Thoracic aorta (tissue), 2 donors: ENCODE measurements at places on chromosomes 12 and 14. TPM values are rescaled to one million over a fixed set of nuclear protein-coding genes. Genes with fewer than 3 reads are reported as not detected.

The RAD9B gene
- 0.21 TPM for total RNA-seq

The CMKLR1 gene
- 73.8 TPM for total RNA-seq

The CCDC184 gene
- total RNA-seq: 5.6 TPM

The EFS gene
- total RNA-seq: 23.3 TPM

The HOXC12 gene
- not detected for total RNA-seq

The GIT2 gene
- total RNA-seq: 71.5 TPM

The LAG3 gene
- total RNA-seq: 1.5 TPM

The KRT78 gene
- total RNA-seq: not detected

The CPNE6 gene
- total RNA-seq: 2.4 TPM

The ACRBP gene
- 5.1 TPM for total RNA-seq

The HOXC4 gene
- 1.2 TPM for total RNA-seq

The FAM90A1 gene
- not detected for total RNA-seq

The SLC39A5 gene
- not detected for total RNA-seq

The SIRT4 gene
- 8.8 TPM for total RNA-seq

The METTL1 gene
- total RNA-seq: 13.5 TPM

The NCKAP5L gene
- 38.0 TPM for total RNA-seq

The RNASE3 gene
- total RNA-seq: not detected

The ETV6 gene
- 58.4 TPM for total RNA-seq

The SLC25A47 gene
- not detected for total RNA-seq

The BMP4 gene
- total RNA-seq: 26.9 TPM

The ISCA2 gene
- 6.5 TPM for total RNA-seq

The TSPAN11 gene
- total RNA-seq: 0.41 TPM

The SLC2A14 gene
- total RNA-seq: not detected

The XPOT gene
- total RNA-seq: 50.1 TPM

The ERP27 gene
- total RNA-seq: 2.4 TPM

The METTL25 gene
- 9.7 TPM for total RNA-seq

The TMX1 gene
- total RNA-seq: 25.6 TPM

The BAZ2A gene
- total RNA-seq: 172 TPM

The TMEM106C gene
- total RNA-seq: 149 TPM

The BCL7A gene
- total RNA-seq: 12.9 TPM

The GZMB gene
- total RNA-seq: not detected

The NPFF gene
- not detected for total RNA-seq

The REM2 gene
- 0.28 TPM for total RNA-seq

The SLC22A17 gene
- total RNA-seq: 55.1 TPM

The POLR3B gene
- total RNA-seq: 7.8 TPM

The HOXC5 gene
- total RNA-seq: not detected

The GALNT16 gene
- total RNA-seq: 12.1 TPM

The OLR1 gene
- 1.4 TPM for total RNA-seq

The TOMM20L gene
- not detected for total RNA-seq

The AMDHD1 gene
- total RNA-seq: not detected

The JPH4 gene
- not detected for total RNA-seq

The KCNH3 gene
- 0.35 TPM for total RNA-seq

The ZDHHC22 gene
- not detected for total RNA-seq

The BHLHE41 gene
- total RNA-seq: 7.5 TPM

The GAPDH gene
- 1,700 TPM for total RNA-seq

The DIO3 gene
- 0.78 TPM for total RNA-seq

The SYNDIG1L gene
- total RNA-seq: 0.21 TPM

The GUCY2C gene
- 0.14 TPM for total RNA-seq

The KRT71 gene
- not detected for total RNA-seq

The SLC6A13 gene
- not detected for total RNA-seq

The EPYC gene
- not detected for total RNA-seq

The FAM181A gene
- not detected for total RNA-seq

The ENDOU gene
- total RNA-seq: not detected
